HFFc6 (cell line): ENCODE measurements at places on chromosomes 16 and 17. TPM values are rescaled to one million over a fixed set of nuclear protein-coding genes. Genes with fewer than 3 reads are reported as not detected.

GRCh38 chr17:82734987-82735866 lies at the start of gene FN3K:
Gene FN3K, plus strand, starts transcription at chr17:82735615. Its CDS starts 22 bp downstream, at chr17:82735637.
- no peak within 1 kb of the TSS for H3K27ac ChIP-seq
- H3K27me3 ChIP-seq = no peaks in the 10 kb centered on the region; the same call in 1 of the 2 replicates
- H3K36me3 ChIP-seq = peaks cover 41% of the 10 kb centered on the region

ABCA6 gene
- total RNA-seq = not detected in 3 replicates

- no peak overlapping the region for H3K4me3 ChIP-seq
- no peak for DNase-seq
- peaks cover 3% of the 10 kb centered on the region for H3K27me3 ChIP-seq
- H3K4me1 ChIP-seq = peaks cover 6% of the 10 kb centered on the region
- H3K27ac ChIP-seq = no peak overlapping the region
Observed at GRCh38 chr17:82655038-82655479, 6.8 kb upstream of the WDR45B start.

PABPN1L gene
- total RNA-seq = not detected in 3 replicates

GRCh38 chr17:82696259-82696658 lies 2.2 kb downstream of the RAB40B start:
- DNase-seq = no peak
- H3K4me3 ChIP-seq = peak overlapping the region; percentile 30; the same call in 1 of the 2 replicates
- peaks cover 20% of the 10 kb centered on the region for H3K36me3 ChIP-seq
- H3K27me3 ChIP-seq = peaks cover 2% of the 10 kb centered on the region
- H3K27ac ChIP-seq = no peak overlapping the region
- H3K4me1 ChIP-seq = peaks cover 6% of the 10 kb centered on the region; the same call in 1 of the 2 replicates

IL17C gene
- not detected in 3 replicates for total RNA-seq

MYO15A gene
- 0.12 to 0.15 TPM in 2 of 3 replicates, not detected in the other for total RNA-seq
